Progenitor cell of endocrine pancreas (in vitro differentiated cells): ENCODE measurements at places on chromosomes 4 and X. TPM values are rescaled to one million over a fixed set of nuclear protein-coding genes. Genes with fewer than 3 reads are reported as not detected.

- H3K4me1 ChIP-seq = peaks cover 7% of the 10 kb centered on the region
- H3K27me3 ChIP-seq = no peaks in the 10 kb centered on the region
- no peak overlapping the region for H3K4me3 ChIP-seq
- no peak overlapping the region for H3K27ac ChIP-seq
- H3K36me3 ChIP-seq = no peaks in the 10 kb centered on the region
Measured at GRCh38 chr4:70518716-70519115, 347 bp downstream of the AMTN start.

NAT8L gene
- total RNA-seq = 20.7 and 21.8 TPM in 2 replicates

TCEAL6 gene
- not detected in 2 replicates for total RNA-seq

- no peak overlapping the region for H3K27ac ChIP-seq
- no peaks in the 10 kb centered on the region for H3K4me1 ChIP-seq
- H3K27me3 ChIP-seq = no peaks in the 10 kb centered on the region
- no peaks in the 10 kb centered on the region for H3K36me3 ChIP-seq
- no peak overlapping the region for H3K4me3 ChIP-seq
Measured at GRCh38 chrX:112163906-112164305, 81.3 kb upstream of the TRPC5 start.

SPON2 gene
- 1.9 and 2.2 TPM in 2 replicates for total RNA-seq

DNA sequence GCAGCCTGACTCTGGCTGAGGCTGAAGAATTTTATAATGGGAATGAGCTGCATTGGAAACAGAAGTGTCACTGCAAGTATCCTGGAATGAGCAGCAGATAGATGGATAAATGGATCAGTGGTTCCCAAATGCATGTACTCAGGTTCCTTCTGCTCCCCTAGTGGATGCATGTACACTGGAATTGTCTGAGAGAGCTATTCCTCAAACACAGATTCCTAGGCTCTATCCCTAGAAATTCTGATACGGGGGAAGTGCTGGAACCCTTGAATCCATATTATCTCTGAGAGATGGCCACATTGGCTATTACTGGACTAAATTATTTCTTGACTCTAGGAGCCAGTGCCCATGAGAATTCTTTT lies 64.8 kb downstream of the TMEM131L start:
- no peaks in the 10 kb centered on the region for H3K27me3 ChIP-seq
- H3K4me3 ChIP-seq = no peak overlapping the region
- DNase-seq = no peak
- peaks cover 11% of the 10 kb centered on the region for H3K4me1 ChIP-seq
- H3K36me3 ChIP-seq = peaks cover 3% of the 10 kb centered on the region

DNA sequence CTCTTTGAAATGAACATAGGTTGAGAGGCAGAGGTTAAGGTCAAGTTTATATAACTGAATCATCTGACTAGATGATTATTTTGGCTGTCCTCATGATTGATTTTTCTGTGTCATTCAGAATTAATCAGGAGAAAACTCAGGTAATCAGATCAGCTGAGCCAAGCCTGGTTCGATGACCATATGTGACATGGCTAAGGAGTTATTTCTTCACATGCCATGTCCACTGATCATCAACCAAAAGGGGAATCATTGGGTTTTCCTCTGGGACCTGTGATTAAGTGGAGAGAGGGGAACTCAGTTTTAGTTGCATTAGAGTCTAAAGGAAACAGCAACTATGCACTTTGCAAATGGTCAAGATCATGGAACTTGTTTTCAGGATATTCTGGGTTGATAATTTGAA lies 20.3 kb upstream of the PACRGL start:
- H3K36me3 ChIP-seq = no peaks in the 10 kb centered on the region
- H3K4me3 ChIP-seq = no peak overlapping the region
- DNase-seq = no peak
- no peaks in the 10 kb centered on the region for H3K4me1 ChIP-seq
- H3K27ac ChIP-seq = no peak overlapping the region

- no peak overlapping the region for H3K27ac ChIP-seq
- H3K36me3 ChIP-seq = no peaks in the 10 kb centered on the region
- no peak overlapping the region for H3K4me3 ChIP-seq
- H3K4me1 ChIP-seq = peaks cover 2% of the 10 kb centered on the region
Measured at GRCh38 chr4:83947125-83947829, 411.4 kb downstream of the GPAT3 start.
